Left lung (tissue), 14 donors: ENCODE measurements at places on chromosomes 11 and 22. TPM values are rescaled to one million over a fixed set of nuclear protein-coding genes. Genes with fewer than 3 reads are reported as not detected.

Gene APOBEC3F
- 12.4 TPM for total RNA-seq

Gene TMPRSS6
- total RNA-seq = 1.5 TPM

Gene MS4A6E
- total RNA-seq = 0.87 TPM

Gene SYT12
- total RNA-seq = 0.61 TPM

Gene CALCA
- total RNA-seq = 0.41 TPM

Gene PIWIL4
- total RNA-seq = 1.3 TPM

Gene NCAM1
- 1.7 TPM for total RNA-seq

Gene GRAMD1B
- total RNA-seq = 7.4 TPM

Gene MAJIN
- total RNA-seq = not detected

Gene SPTBN2
- 26.4 TPM for total RNA-seq

Gene MRGPRX4
- total RNA-seq = not detected

Gene IGSF9B
- total RNA-seq = 9.9 TPM

Gene KRTAP5-2
- total RNA-seq = not detected
